ENCODE measurements at places on chromosomes 7 and 10. TPM values are rescaled to one million over a fixed set of nuclear protein-coding genes. Genes with fewer than 3 reads are reported as not detected.

The RAB19 gene
- total RNA-seq, result 2.5 TPM

The GRID2IP gene
- 0.28 TPM for total RNA-seq

The ELMO1 gene
- 22.5 TPM for total RNA-seq

The ELAPOR2 gene
- total RNA-seq, result 5.3 TPM

The ZNF735 gene
- total RNA-seq, result not detected

The KLF14 gene
- 0.05 TPM for total RNA-seq

The TMEM229A gene
- not detected for total RNA-seq

The NXPH1 gene
- total RNA-seq, result 0.05 TPM

The OR2A5 gene
- total RNA-seq, result not detected

The TCAF1 gene
- total RNA-seq, result 18.2 TPM

The RP9 gene
- total RNA-seq, result 15.5 TPM

The GIMAP2 gene
- 70.4 TPM for total RNA-seq

All from thymus (tissue), 14 donors.